ENCODE measurements at places on chromosomes 6 and 20.

- no peak for DNase-seq
Measured at GRCh38 chr6:54093326-54093948, 17.8 kb upstream of the MLIP start.

DNA sequence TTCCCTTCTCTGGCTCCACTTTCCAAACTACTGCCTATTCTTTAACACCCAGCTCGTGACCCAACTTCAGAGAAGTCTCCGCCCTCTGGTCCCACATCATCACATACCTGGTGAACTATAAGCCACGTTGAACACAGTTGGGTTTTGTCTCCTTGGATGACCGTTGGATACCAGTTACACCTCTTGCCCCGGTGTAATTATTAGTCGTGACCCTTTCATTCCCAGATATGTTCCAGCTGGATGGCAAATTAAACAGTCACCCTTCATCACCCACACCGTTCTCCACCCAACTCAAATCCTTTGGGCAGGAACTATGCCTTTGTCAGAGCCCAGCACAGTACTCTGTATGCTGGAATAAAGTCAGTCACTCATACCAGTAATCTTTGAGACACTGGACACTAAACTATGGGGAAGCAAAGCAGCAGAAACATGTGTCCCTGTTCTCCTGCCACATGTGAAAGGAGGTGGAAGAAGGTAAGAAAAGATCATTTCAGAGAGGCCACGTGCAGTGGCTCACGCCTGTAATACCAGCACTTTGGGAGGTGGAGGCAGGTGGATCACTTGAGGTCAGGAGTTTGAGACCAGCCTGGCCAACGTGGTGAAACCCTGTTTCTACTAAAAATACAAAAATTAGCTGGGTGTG lies 22.5 kb downstream of the PLAGL2 start:
- no peak for DNase-seq

DNA sequence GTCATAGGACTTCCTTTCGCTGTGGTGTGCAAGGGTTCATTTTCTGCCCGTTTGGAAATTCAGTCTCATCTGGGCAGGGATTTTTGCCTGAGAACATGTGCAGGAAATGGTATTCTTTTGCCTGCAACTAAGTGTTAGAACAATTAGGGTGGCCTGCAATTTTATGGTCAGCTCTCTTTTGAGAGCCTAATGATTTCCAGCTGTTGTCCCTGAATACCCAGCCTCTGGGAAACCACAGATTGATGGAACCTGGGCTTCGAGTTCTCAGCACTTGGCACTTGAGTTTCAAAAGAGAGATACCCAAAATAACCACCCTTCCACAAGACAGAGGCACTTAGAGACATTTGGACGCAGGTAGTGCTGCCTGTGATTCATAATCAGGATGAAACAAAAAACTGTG lies 217.2 kb upstream of the FOXA2 start:
- DNase-seq, result no peak

DNA sequence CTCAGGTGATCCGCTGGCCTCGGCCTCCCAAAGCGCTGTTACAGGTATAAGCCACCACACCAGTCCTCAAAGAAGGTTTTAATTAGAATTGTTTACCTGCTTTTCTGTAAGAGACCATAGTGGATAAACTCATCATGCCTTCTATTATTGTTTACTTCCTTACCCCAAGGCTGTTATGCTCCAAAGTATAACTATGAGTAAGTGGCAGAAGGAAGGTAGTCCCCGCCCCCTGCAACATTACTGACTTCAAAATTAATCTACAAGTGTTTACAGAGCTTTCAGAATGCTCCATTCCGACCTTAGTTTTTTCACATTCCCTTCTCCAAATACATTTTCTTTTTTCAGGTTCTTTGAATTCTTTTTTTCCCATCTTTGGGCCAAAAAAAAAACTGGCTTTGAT lies 480.5 kb upstream of the NOX3 start:
- no peak for DNase-seq

- DNase-seq, result no peak
Measured at GRCh38 chr6:63214816-63215215, 3.5 kb downstream of the FKBP1C start.

DNA sequence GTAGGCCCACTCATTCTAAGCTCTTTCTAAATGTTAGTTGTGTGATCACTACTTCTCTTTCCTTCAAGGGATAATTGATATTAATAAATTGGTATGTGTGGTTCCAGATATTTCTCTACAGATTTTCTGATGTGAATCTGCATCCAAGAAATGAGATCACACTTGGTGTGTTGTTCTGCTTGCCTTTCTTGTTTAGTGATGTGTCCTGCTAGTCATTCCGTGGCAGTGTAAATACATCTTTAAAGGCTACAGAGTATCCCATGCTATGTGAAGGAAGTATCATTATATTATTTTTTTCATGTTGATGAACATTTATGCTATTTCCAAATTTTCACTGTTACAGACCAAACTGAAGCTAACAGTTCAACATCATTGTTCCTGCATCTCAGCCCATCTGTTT lies 13.2 kb downstream of the CDH26 start:
- DNase-seq, result no peak

- no peak for DNase-seq
Measured at GRCh38 chr6:116476002-116476678, 15.0 kb downstream of the CALHM6 start.

DNA sequence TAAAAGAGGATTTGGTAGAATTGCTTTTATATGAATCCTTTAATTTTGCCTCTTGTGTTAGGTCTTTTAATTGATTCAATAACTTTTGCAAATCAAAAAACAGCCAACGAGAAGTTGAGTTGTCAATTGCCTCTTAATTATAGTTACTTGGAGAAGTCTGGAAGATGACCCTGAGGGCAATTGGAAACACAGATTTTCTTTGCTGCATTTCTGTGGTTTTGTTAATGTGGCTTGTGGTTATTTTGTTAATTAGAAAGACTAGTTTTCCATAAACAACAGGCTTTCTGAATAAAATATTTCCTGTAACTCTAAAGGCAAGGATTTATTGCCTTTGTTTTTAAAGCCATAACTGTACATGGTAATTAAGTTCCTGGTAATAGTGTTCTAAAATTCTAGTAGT lies 513.0 kb downstream of the EPHA7 start:
- DNase-seq, result no peak

DNA sequence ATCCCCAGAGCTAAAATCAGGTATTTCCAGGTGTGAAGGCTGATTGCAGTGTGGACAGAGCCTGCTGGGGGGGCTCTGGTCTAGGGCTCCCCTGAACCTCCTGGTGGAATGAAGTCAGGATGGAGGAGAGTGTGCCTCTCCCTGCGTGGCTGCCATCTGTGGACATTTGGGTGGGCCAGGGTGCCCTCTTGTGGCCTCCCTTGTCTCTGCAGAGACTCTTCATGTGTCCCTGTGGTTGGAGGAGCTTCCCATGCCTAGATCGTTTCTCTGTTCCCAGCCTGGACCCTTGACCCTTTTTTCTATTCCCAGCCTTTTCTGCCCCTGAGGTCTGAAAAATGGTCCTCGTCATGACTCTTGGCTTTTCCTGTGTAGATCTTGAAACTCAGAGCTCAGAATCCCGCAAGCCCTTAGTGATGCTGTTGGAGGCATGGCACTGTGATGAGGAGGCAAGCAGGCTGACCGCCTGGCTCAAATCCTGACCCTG lies 9.9 kb upstream of the PSMF1 start:
- DNase-seq, result peak; percentile 40

- no peak for DNase-seq
Measured at GRCh38 chr6:84798257-84798656, 33.9 kb upstream of the TBX18 start.

DNA sequence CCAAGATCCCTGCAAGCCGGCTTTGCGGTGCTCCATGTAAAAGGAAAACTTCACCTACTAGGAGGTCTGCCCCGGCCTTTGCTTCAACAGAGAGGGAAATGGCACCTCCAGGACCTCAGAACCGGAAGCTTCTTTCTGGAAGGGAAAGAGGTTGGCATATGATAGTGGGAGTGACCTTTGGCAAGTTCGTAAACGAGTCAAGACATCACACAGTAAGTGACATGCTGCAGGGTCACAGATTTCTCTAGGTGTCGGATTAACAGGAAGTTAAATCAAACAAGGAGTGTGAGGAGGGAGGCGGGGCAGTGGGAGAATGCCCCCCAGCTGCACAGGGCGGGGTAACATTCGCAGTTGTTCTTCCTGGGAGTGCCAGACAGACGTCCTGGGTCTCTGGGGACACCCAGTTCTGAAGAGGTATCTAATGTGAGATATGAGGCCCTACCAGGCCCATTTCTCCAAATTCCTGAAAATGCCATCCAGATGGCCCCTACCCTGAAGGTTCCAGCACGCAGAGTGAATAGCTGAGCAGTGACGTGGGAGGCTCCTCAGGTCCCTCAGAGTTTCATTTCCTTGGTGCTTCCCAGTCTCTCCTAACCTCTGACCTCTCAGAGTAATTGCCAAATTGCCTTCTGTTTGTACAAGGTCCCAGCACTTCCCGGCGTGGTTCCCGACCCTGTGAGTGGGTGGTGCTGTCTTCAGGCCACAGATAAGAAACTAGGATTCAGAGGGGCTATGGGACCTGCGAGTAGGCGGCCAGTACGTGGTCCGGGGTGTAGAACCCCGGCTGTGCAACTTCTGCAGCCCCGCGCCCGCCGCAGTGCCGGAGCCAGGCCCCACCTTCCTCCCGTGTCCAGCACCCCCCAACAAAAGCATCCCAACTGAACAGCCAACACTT lies 1.9 kb downstream of the RRBP1 start:
- DNase-seq, result no peak

DNA sequence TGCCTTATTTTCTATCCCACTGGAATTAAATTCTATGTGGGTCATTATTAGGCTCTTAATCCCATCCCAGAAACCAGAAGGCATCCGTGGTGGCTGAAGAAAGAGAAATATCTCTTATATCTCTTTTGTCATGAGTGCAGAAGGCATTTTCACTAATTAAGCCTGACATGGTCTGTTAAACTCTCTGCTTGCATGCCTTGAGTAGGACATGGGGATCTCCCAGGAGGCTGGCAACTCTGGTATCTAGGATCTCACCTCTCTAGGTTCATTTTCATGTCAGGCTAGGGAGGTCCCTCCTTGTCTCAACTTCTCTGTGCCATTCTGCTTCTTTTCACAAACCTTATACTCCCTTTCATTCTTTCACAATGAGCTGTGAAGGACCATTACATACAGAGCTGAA lies 25.3 kb upstream of the GPR63 start:
- no peak for DNase-seq

DNA sequence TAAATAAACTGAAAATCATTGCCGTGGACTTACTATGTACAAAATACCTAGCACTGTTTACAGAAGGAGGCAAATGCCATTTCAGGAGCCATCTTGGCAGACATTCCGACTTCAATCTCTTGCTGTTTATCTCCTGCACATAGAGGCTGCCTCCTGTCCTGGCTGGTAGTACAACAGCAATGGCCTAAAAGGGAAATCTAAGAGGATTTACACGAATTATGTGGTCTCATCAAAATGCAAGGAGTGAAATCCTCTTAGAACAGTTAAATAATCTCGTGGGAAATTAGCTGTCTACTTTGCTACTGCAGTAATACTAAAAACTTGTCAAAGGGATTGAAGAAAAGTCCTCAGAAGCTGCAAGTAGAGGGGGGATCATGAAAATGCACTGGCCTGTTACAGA lies 82.2 kb upstream of the SLC2A12 start:
- no peak for DNase-seq

DNA sequence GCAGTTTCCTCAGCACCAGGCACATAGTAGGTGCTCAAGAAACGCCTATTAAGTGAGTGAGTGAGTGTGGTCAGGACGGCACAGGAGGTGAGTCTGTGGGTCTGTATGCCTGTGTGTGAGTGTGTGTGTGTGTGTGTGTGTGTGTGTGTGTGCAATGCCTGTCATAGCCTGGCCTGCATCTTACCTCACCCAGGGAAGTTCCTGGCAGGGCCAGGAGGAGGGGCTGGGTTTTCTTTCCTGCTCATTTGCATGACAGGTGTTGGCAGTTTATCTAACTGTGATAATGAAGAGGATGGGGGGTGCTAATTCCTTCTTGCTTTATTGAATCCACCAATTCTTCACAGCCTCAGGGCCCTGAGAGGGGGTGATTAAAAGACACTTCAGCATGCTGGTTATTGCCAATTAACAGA lies 146.7 kb upstream of the MLN start:
- DNase-seq, result no peak

DNA sequence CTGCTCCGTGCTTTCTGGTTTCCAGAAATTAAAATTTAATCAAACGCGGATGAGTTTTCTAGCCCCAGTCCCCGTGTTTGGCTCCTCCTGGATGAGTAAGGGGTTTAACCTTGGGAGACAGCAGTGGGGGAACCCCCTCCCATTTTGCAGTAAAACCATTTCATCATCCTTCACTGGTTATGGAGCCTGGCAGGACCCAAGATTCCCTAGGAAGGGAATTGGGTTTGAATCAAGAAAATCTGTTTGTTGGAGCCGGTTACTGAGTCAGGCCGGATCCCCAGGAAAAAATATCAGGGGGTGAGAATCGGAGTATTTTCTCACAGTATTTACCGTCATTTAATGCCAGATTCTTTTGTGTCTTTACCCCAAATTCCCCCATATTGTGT lies 754 bp downstream of the YWHAB start:
- DNase-seq, result no peak

DNA sequence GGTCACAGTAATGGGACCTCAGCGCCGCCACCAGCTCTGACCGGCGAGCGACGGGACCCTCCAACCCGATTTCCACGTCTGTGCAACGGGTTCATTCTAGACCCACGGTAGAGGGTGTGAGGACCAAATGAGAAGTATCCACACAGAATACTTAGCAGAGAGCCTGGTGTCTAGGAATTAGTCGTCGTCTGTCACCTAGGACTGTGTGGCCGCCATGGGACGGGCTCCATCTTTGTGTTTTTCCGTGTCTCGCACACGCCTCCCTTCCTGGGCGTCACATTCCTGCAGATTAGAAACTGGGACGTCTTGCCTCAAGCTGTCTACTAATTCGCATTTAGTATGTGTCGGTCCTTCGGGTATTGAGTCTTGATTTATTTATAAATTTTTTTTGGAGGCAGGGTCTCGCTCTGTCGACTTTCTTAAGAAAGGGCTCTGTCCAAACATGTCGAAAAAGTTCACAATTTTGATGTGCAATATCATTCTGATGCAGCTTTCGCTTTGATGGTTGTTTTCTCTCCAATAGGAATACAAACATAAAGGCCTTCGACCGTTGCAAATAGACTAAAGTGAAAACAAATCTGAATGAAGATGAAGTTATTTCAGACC lies 563 bp downstream of the MGME1 start:
- no peak for DNase-seq

DNA sequence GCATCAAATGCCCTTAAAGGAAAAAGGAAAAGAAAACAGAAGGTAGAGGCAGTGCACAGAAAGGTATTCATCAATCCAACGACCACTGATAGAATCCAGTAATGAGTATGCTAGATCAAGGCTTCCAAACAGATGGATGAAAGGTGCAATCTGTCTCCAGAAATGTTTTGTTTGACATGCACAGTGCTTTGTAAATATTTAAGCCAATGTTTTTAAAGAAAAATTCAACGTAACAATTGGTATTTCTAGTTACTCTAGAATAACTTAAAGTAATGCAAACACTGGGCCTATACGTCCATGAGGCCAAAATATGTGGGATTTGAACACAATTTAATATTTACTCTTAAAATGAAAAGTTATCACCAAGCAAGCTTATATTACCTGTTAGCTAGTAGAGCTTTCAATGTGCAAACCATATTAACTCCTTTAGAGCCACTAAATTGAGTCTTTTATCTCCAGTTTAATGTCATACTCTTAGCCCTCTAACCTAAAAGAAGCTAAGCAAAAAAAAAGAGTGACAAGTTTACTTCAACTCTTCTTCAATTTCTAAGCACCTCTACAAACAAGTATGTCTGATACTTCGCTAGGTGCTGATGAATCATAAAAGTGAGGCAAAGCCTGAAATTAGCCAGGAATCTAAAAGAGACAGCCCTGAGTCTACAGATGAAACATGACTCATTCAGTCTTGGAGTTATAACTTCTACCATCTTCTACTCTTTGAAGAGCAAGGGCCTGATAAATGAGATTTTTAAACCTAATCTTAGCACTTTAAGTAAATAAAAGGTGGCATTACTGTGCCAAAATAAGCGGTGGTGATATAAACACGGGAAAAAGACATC lies 169.8 kb downstream of the PTPRK start:
- DNase-seq, result no peak
